ENCODE measurements at places on chromosomes 2 and 18. TPM values are rescaled to one million over a fixed set of nuclear protein-coding genes. Genes with fewer than 3 reads are reported as not detected.

- DNase-seq, result no peak
Observed at GRCh38 chr2:148548716-148549400, 95.7 kb upstream of the EPC2 start.

- no peak for DNase-seq
Observed at GRCh38 chr2:168165397-168165796, 82.0 kb downstream of the STK39 start.

IL1F10 gene
- not detected for total RNA-seq

GYPC gene
- 84.6 TPM for total RNA-seq

KIF1A gene
- total RNA-seq, result 1.4 TPM

- DNase-seq, result no peak
Observed at GRCh38 chr18:79397247-79397829, 1.6 kb downstream of the NFATC1 start.

TMEM18 gene
- 17.7 TPM for total RNA-seq

METAP1D gene
- total RNA-seq, result 30.7 TPM

- DNase-seq, result no peak
Observed at GRCh38 chr2:187316040-187316439, 132.0 kb downstream of the CALCRL start.

ALPI gene
- not detected for total RNA-seq

DNA sequence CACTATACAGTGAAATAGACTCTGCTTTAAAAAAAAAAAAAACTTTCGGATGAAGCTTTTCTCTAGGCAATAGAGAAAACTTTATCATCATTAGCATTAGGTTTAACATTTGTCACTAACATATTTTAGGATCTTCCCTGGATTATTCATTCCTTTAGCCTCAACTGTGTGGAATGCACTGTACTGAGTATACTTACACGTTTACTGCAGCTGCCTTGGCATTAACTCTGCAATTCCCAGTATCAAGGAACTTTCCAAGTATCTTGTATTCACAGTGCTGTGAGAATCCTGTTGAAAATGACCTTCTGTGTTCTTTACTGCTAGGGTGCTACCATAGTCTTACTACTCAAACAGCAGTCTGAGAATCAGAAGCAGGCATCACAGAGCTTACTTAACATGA lies 328.2 kb upstream of the COL3A1 start:
- DNase-seq, result no peak

- no peak for DNase-seq
Observed at GRCh38 chr2:39099870-39100728, 20.8 kb downstream of the SOS1 start.

PAPOLG gene
- total RNA-seq, result 11.8 TPM

- no peak for DNase-seq
Observed at GRCh38 chr18:79852561-79853302, 55.0 kb downstream of the KCNG2 start.

SMAD7 gene
- 10.1 TPM for total RNA-seq

- DNase-seq, result no peak
Observed at GRCh38 chr2:5387406-5387805, 304.8 kb upstream of the SOX11 start.

- DNase-seq, result peak; percentile 16
Observed at GRCh38 chr2:115569547-115569946, 1127.1 kb downstream of the DPP10 start.

- DNase-seq, result peak; percentile 52
Observed at GRCh38 chr2:61670591-61671501, 132.7 kb upstream of the XPO1 start.

- DNase-seq, result peak; percentile 45
Observed at GRCh38 chr2:101440127-101440738, 34.7 kb downstream of the RFX8 start.

- no peak for DNase-seq
Observed at GRCh38 chr2:151150331-151151320, 111.0 kb downstream of the RBM43 start.

- DNase-seq, result no peak
Observed at GRCh38 chr2:181307203-181307991, 149.8 kb upstream of the ITGA4 start.

PLGLB2 gene
- 1.5 TPM for total RNA-seq

DUSP2 gene
- total RNA-seq, result 17.7 TPM

C2orf92 gene
- 0.84 TPM for total RNA-seq

DNA sequence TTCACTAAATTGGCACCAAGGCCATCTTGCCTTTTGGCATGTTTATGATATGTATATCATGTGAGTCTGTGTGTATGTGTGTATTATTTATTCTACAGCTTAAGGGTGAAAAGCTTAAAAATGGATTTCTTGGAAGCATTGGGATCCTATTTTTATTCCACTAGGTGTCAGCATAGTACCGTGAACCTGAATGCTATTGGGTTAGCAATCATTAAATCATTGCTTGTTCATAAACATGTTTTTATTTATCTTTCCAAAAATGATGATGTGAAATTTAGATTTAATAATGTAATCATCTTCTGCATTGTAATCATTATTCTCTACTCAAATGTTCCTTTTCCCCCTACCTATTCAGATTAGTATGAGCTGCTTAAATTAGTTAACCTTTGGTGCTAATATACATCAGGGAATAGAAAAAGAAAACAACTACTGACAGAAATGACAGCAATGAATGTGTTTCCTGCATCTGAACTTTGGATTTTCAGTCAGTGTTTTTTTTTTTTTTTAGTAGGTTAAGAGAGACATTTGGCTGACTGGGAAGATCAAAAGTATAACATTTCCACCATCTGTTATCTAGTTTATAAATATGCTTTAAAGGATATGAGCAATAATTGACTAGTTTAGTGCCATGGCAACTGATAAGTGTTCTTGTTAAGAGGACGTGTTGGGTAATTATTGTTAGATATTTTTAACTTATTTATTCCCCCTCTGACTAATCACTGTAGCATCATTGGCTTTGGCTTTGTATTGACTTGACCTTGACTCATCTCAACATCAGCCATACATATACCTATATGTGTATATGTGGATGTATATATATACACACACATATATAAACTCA lies 14.1 kb upstream of the ZSWIM2 start:
- peak; percentile 21 for DNase-seq

DNA sequence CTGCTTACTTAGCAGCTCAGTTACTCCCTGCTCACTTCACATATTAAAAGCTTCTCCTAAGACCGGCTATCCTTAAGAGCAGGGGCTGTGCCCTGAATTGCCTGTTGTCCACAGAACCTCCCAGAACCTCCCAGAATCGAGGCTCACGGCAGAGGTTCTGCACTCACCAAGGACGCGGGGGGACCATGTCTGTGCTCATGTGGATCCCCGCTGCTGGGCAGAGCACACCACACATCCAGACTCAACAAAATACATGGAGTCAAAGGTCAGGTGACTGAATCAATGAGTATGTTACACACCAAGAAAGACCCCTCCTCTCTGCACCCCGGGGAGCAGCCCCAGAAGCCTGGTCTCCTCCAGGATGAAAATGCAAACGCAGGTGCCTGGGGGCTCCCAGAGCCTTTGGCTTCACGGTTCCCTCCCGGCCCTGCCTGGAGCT lies 149.0 kb downstream of the MBP start:
- no peak for DNase-seq

DNA sequence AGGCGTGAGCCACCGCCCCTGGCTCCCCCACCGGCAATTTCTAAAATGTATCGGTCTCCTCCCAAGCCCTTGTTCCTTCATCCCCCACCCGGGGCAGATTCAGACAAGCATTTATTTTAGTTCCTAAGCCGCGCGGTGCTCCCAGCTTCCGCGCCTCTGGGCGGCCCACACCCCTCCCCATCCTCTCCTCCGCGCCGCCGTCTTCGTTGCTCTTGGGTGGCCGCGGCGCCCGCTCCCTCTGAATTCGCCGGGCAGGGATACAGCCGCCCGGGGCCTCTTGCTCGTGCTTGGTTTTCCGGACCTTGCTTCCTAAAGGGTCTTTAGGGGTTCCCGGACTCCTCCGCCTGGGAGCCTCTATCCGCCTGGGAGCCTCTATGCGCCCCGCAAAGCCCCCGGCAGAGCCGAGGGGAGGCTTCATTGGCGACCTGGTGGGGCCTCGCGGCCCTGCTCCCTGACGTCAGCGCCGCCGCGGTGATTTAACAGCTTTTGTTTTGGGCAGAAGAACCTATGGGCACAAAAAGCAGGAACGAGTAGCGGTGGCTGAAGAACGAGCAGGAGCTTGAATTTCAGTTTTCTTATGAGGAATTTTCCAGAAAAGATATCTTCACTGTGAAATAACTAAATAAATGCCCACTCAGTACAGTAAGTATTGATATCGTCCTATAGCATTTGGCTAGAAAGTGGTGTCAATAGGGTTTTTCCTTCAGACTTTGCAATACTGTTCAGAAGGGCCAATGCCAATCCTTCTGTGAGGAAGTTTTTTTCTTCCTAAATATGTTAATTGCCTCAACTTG lies 37.3 kb downstream of the PRKRA start:
- DNase-seq, result peak; percentile 73

- DNase-seq, result no peak
Observed at GRCh38 chr2:1743396-1744150, 742 bp downstream of the PXDN start.

DNA sequence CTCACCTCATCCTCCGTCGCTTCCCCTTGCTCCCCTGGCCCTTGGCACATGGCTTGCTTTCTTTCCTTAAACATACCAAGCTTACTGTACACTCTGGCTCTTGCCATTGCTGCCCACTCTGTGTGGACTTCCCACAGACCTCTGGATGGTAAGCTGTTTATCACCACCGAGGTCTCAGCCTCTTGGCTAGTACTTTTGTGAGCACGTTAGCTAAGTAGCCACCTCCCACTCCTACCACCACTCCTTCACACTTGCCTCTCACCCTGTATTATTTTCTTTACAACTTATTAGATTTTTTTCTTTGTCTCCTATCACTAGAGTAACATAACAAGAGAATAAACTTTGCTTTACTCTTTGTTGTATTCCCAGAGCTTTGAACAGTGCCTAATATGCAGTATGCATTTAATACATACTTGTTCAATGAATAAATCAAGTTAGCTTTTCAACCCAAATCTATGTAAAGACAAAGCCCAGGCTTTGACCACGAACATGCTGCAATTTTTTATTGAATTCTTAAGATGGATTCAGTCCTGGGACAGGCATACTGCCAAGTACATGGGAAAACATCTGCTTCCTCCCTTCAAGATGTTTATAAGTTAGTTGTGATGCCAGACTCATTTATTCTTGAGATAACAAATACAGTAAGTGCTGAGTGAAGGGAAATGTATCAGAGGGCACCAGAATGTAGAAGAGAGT lies 25.0 kb upstream of the MSGN1 start:
- DNase-seq, result peak; percentile 46

CDH20 gene
- total RNA-seq, result not detected

ZNF514 gene
- total RNA-seq, result 5.4 TPM

GREB1L gene
- 2.7 TPM for total RNA-seq

DNA sequence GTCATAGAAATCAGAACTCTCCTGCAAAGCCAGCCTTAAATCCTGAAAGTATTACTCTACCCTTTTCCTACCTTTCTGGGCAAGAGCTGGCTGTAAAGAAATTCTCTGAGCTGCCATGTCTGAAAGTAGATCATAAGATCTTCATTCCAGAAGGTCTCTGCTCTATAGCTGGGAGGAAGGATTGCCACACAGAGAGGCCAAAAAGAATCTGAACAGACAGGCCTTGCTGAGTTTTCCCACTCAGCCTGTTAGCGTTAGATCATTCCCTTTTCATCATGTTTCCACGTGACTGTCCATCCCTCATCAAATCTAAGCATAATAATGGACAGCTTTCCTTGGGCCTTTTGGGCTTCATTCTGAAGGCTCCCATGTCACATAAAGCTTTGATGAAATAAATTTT lies 43.2 kb upstream of the FHL2 start:
- DNase-seq, result no peak

All from H4 (cell line).